ENCODE measurements at places on chromosomes 11 and 22.

- DNase-seq = peak; percentile 28
These were observed 14.1 kb upstream of the PGM2L1 start for GRCh38 chr11:74412321-74412720.

DNA sequence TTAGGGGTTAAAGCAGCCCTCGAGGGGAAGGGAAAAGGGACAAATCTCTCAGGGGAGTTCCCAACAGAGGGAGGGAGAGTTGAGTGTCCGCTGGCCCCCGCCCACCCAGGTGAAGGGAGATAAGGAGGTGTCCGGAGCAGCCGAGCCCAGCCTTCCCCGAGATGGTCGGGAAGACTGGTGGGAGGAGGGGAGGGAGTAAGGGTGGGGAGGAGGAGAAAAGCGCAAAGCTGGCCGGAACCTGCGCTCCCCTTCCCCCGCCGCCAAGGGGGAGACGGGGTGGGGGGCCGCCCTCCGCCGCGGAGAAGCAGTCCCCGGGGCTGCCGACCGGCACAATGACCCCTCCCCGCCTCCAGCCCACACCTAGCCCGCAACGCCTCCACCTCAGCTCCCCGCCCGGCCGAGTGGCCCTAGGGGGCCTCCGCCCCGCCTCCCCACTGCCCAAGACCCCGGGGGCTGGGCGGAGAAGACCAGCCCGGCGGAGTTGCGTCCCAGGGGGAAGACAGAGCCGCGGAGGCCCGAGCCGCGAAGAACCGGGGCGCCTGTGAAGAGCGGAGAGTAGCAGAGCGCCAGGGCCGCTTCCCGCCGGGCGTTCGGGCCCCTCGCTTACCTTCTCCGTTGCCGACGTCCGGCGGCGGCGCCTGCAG is 479 bp downstream of the RSF1 start:
- peak; percentile 27 for DNase-seq

DNA sequence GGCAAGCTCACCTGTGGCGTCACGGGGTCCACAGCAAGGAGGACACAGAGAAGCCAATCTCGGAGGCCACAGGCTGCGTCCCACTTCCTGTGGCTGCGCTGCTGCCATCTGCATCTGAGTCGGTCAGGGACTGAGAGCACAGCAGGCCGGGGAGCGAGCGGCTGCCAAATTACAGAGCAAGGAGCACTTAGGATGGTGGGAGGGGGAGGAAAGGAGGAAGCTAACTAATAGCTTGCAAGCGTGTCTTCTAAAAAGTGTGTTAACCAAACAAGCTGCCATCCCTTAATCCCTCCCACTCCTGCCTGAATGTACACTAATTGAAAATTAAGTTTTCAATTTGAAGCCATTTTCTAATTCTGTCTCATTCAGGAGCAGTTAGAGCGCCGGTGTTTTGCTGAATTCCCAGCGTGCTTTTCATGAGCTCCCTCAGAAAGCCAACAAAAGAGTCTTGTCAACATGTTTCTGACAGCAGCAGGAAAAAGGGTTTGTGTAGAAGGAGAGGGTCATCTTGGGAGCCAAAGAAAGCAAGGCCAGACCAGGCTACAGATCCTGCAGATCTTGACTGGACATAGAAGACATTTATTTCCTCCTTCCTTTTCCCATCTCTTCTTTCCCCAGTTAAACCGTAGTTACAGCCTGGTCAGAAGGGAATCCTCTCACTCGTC is 42.4 kb upstream of the API5 start:
- no peak for DNase-seq

DNA sequence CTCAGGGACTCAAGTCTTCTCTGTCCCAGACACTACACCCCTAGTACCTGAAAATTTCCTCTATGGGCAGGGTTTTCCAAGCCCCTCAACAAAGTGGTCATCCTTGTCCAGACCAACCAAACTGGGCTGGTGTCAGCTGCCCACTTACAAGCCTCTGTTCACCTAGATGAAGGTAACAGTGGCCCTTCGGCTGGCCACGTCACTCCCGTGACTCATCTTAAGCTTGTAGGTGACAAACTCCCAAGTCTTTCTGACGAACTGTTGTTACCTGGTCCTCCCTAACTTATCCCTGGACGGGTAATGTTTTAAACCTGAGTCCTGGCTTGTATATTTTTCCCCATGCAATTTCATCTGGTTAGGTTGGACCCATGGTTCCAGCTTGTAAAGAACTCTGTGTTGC is 4.7 kb downstream of the CXCR5 start:
- DNase-seq = no peak

- DNase-seq = no peak
These were observed 16.8 kb upstream of the IGLL5 start for GRCh38 chr22:22870577-22871404.

DNA sequence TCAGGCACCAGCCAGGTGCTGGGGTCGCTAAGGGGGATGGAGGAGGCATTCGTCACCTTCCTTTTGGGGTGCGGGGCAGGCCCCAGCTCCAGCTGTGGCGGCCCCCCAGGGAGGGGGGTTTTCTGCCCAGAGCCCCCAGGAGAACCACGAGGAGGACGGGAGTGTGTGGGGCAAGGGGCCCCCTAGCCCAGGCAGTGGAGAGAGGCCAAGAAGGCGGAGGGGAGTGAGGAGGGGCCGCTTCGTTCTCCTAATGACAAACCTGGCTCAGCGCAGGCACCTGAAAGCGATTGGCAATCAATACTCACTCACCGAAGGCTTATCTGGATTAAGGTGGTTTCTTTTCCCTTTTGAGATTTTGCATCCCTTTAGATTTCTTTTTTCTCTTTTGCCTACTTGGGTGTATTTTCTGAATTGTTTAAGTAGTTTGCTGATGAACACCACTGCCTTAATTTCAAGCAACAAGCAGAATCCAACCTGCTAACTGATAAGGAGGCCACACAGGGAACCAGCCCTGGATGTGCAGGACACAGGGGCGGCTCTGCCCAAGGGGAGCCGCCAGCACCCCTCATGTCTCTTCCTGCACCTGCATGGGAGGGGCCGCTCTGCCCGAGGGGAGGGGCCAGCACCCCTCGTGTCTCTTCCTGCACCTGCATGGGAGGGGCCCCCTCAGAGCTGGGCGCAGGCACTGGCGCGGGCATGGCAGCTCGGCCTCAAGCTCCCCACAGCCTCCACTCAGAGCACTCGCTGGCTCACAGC is 122.3 kb downstream of the BRD1 start:
- DNase-seq = no peak

DNA sequence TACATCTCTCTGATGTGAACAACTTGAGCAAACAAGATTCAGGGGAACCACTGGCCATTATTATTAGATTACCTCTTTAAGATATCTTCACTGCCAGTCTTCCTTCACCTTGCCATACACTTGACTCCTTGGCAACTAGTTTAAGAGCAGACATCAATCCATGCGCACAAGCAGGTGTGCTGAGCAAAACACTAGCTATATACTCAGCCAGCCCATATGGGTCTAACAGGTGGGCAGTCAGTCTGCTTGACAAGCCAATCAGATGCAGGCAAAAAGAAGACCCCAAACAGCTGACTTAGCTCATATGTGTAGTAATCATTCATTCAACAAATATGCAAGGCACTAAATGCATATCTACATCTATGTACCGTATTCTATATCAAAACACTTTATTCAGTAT is 101.2 kb downstream of the SIK3 start:
- DNase-seq = no peak

DNA sequence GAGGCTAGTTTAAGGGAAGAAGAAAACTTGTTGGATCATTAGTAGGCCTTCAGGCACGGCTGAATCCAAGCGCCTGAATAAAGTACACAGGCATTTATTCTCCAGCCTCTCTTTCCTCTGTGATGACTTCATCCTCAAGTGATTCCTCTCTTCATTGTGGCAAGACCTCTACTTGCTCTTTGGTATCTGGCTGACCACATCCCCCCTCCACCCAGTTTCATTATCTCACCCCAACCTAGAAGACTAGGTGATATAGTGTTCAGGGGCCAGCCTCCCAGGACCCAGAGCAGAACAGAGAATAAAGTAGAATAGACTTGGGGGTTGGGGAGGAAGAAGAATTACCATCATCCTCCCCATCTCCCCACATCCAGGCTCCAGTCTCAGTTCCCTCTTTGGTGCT is 189.3 kb downstream of the MIAT start:
- no peak for DNase-seq

DNA sequence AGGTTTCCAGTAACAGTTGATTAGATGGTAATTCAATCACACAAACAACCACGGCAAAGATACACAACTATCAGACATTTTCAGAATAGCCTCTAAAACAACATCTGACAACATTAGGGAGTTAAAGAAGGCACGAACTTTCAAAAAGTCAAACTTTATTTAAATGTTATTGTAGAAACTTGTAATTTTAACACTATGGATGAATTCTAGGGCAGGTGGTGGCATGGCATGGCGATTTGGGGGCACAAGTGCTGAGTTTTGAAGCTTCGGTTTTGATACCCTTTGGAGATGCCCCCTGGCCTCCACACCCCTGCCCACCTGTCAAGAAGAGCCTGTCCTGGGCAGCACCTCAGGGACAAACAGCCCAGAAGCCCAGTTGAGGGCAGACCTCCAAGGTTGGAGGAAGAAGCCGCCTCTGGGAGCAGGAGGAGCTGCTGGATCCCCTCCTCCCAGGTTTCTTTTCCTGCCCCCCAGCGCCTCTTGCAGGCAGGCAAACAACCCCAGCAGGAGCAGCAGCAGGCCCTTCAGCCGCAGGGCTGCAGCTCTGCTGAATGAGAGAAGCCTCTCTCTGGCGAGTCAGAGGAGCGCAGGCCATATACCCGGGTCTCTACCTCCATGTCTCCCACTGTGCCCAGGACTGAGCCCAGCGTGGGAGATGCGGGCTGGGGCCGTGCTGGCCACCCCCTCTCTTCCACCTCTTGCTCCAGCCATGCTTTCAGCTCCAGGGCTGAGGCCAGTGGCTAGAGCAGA is 102.1 kb upstream of the IGLL5 start:
- no peak for DNase-seq

DNA sequence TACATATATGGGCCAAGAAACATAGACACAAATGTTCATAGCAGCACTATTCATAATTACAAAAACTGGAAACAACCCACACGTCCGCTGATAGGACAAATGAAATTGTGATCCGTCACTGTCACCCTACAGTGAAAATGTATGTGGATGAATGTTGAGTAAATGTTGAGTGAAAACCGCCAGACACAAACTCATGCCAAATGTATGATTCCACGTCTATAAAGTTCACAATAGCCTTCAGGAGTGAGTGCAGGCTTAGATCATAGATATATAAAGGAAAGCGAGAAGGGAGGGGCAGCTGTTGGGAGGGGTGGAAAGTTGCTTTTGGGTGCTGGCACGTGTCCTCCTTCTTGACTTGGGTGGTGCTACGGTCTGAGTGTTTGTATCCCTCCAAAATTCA is 33.6 kb downstream of the DBX1 start:
- DNase-seq = no peak

GRCh38 chr11:19742588-19743292 is 30.1 kb downstream of the NAV2 start:
- DNase-seq = peak; percentile 69

DNA sequence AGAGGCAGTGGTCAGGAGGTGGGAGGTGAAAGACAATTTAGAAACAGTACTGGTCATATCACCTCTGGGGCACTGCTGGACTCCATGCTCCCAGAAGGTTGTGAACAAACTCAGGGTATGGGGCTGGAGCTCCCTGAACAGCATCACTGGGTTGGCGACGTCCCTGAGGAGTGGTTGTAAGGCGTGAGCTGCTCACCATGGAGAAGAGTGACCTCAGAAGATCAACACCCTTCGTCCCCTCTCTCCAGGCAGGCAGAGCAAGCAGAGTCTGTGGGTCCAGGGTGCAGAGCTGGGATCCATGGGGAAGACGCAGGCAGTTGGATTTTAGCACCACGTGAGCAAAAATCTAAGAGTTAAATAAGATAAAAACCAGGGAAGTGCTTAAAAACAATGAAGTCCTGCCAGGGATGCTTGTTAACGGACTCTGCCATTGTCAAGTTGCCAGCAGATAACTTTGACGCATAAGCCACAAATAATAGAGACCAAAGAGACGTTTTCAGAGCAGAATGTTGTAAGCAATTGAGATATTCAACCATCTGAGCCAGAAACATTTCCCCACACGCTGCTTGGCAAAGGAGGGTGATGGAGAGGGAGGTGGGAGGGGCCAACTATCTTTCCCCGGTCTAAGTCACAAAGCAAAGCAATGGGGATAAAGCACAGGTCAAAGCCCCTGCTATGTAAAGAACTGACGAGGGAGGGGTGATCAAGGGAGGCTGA is 13.6 kb downstream of the PNPLA5 start:
- no peak for DNase-seq

GRCh38 chr11:117722082-117722481 is 74.9 kb downstream of the DSCAML1 start:
- no peak for DNase-seq

DNA sequence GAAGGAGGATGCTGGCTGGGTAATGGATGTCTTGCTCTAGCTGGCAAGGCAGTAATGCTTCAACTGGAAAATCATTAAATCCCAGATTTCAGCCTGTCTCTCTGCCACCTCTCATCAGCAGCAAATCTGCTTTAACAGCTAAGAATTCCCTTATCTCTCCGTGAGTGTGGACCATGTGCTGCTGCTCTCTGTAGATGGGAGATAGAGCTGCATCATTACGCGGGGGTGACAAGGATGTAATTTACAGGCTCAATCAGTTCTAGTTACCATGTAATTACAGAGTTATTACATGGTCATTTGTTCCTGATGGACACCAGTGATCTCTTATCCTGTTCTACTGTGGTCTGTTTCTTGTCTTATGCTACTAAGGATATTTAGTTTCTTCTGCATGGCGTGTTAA is 665.4 kb downstream of the NTM start:
- DNase-seq = no peak

DNA sequence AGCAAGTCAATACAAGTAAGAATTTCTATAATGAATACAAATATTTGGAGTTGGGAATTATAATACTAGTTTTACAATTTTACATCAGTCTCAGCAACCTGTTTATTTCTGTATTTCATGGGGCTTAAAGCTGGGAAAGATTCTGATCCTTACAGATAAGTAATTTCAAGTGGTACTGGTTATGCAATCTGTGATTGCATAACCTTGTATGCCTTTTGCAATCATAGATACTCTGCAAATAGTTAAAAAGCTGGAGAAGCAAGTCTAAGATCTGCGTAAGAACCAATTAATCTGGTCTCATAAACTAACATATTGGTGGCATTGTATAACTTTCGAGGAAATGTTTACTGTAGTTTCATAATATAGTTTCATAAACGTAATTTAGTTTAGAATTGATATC is 198.3 kb upstream of the PGR start:
- DNase-seq = no peak

DNA sequence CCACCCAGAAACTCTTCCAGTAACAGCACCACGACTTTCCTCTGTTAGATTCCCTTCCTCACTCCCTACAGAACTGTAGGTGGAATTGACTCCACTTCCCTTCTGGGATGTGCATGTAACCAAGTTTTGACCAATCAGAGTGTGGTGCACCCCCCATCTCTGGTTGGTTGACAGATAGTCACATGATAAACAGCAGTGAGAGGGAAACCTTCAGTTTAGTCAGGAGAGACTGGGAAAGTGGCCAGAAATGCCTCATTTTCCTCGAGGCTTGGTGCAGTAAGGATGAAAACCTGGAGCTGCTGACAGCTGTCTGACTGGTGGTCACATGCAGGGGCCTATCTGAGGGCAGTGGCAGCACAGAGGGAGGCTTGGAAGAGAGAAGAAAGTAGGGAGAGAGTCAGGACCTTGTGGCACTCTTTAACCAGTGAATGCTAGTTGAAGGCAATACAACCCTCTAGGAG is 67.3 kb upstream of the GRK3 start:
- DNase-seq = peak; percentile 23

All from inflammatory macrophage treated with lipopolysaccharide for 4 hours (primary cell).